NCI-H748 treated with DMSO at 0.1 percent for 48 hours (cell line): ENCODE measurements at places on chromosomes 4 and X.

- DNase-seq: no peak
Measured at GRCh38 chr4:152114562-152114961, 353.8 kb upstream of the GATB start.

DNA sequence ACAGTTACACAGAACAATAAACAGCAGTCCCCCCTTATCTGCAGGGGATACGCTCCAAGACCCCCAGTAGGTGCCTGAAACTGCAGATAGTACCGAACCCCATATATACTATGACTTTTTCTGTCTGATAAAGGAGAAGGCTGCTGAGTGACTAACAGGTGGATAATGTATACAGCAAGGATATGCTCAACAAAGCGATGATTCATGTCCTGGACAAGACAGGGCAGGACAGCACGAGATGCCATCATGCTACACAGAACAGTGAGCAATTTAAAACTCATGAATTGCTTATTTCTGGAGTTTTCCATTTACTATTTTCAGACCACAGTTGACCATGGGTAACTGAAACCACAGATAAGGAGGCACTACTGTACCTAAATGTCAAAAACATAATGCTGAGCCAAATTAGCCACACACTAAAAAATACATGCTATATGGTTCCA, 76.1 kb downstream of the MANBA start:
- no peak for DNase-seq

GRCh38 chr4:125750828-125751466, 436.2 kb downstream of the FAT4 start:
- DNase-seq: no peak

DNA sequence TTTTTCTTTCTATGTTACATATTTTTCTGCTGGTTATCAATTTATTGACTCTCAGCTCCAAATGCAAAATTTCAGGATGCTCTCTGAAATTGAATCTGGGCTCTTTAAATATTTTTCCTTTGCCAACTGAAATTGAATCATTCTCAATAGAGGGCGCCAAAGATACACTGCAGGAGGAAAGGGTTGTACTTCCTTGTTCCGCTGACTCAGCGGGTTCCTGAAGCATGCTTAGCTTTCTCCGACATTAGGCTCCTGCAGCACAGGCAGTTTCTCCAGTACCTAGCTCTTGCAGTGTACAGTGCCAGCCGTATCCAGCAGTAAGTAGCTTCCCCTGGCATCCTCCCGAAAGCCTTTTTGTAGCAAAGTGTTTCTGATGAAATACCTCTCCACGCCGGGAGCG, 28.8 kb upstream of the CFAP47 start:
- DNase-seq: peak; percentile 32

- DNase-seq: no peak
Measured at GRCh38 chr4:36676139-36677050, 395.0 kb downstream of the DTHD1 start.

DNA sequence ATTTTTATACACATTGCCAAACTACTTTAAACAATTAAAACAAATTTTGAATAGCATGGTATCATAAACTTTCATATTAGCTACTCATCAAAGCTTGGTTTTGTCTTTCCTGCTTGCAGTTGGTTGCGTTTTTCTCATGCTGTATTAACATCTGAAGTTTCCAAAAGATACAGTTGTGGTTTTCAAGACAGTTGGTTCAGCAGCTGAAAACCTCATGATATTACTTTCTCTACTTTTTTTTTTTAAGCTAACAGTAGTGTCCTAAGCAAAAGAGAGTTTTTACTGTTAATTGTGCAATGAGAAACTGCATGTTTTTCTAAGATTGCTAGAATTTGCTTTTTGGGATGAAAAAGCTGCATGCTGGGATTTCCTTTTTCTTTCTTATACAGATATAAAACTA, 15.2 kb downstream of the RUFY3 start:
- DNase-seq: no peak

DNA sequence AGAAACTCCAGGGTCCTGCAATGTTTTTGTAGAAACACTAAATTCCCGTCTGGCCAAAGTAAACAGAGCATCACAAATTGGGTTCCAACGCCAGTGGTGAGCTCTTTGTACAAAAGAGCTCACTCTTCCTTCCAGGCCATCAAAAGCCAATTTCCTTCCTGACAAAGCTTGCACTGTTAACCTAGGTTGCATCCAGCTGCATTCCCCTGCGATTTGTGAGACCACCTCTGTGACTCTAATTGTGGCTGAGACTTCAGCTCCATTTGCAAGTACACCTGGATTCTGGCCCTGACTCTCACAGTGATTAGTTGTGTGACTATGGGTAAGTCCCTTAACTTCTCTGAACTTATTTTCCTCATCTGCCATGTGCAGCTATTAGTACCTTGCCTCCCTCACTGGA, 212.5 kb upstream of the CXorf66 start:
- DNase-seq: no peak

DNA sequence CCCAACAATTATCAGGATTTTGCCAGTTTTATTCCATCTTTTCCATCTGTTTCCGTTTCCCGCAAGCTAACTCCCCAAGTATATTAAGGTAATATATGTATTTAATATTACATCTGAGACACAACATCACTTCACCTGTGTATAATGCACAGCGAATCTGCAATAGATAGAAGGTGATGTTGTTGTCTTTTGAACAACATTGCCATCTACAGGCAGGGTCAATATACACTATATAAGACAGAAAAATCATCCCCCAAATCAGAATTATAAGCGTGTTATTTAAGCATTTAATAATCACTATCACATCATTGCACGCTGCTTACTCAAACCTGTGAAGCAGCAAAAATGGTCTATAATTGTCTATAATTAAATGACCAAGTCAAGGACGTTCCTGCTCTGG, 1115.5 kb downstream of the NLGN4X start:
- DNase-seq: peak; percentile 6

DNA sequence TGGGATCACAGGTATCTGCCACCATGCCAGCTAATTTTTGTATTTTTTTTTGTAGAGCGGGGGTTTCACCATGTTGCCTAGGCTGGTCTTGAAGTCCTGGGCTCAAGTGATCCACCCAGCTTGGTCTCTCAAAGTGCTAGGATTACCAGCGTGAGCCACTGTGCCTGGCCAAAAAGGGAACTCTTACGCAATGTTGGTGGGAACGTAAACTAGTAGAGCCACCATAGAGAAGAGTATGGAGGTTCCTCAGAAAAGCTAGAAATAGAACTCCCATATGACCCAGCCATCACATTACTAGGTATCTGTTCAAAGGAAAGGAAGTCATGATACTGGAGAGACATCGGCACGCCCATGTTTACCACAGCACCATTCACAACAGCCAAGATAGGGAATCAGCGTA, 85.9 kb downstream of the PRKX start:
- DNase-seq: no peak

GRCh38 chrX:129654652-129655546, at the start of gene APLN:
Gene APLN (minus strand): TSS chrX:129654956. CDS start chrX:129654630, 326 bp downstream.
- DNase-seq: peak; percentile 34

GRCh38 chr4:32986236-32986635, 2266.1 kb downstream of the PCDH7 start:
- DNase-seq: no peak

DNA sequence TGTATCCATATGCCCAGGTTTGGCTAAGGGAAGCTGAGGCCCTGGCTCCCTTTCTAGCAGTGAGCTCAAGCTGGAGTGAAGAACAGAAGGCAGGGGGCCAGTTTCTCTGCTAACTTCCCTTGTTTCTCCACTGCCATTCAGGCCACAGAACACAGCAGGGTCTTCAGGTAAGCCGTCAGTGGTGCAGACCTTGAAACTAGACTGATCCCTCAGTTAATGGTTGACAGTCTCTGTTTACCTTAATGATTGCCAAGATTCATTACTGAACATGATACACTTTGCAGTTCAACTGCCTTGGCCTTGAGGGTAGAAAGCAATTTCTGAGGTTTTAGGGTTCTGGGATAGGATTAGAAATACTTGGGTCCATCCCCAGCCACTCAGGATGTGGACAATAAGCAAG, 8.9 kb upstream of the GJB1 start:
- DNase-seq: no peak

- no peak for DNase-seq
Measured at GRCh38 chr4:64000241-64000640, 409.0 kb downstream of the TECRL start.

DNA sequence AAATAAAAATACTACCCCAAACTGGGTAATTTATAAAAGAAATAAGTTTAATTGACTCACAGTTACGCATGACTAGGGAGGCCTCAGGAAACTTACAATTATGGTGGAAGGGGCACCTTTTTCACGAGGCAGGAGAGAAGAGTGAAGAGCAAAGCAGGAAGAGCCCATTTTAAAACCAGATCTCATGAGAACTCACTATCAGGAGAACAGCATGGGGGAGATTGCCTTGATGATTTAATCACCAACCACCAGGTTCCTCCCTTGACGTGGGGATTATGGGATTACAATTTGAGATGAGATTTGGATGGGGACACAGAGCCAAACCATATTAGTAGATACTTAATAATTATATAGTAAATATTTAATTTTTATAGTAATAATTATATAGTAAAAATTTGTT, 10.1 kb downstream of the CISD2 start:
- DNase-seq: no peak

DNA sequence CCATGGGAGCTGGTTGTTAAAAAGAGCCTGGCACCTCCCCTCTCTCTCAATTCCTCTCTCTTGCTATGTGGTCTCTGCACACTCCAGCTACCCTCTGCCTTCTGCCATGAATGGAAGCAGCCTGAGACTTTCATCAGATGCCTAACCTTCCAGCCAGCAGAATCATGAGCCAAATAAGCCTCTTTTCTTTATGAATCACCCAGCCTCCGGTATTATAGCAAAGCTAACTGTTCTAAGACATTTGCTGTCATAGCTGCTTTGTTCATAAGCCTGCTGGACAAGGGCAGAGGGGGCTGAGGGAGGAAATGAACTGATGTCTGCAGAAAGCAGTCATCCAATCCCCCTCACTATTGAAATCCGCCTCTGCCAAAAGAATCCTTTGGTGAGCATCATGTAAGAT, 196.7 kb downstream of the ZNF330 start:
- no peak for DNase-seq

GRCh38 chr4:4614925-4615678, 73.3 kb upstream of the STX18 start:
- DNase-seq: no peak

GRCh38 chr4:31929676-31930345, 1209.6 kb downstream of the PCDH7 start:
- DNase-seq: no peak

- no peak for DNase-seq
Measured at GRCh38 chrX:26851981-26852380, 611.2 kb downstream of the PPP4R3C start.

DNA sequence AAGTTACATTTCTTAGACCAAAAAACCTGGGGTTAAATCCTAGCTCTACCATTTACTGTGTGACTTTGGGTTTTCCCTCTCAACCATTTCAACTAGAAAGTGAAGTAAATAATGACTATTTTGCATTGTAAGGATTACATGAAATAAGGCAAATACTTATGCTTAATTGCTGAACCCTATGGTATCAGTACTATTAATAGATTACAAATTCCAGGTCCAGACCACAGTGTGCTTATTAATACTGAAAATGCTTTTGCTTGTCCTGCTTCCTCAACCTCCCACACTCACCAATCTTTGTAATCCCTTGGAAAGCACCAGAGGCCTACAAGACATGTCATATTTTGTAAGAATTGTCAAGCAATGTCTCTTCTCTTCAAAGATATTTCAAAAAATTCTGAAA, 456.5 kb downstream of the SPOCK3 start:
- DNase-seq: no peak

DNA sequence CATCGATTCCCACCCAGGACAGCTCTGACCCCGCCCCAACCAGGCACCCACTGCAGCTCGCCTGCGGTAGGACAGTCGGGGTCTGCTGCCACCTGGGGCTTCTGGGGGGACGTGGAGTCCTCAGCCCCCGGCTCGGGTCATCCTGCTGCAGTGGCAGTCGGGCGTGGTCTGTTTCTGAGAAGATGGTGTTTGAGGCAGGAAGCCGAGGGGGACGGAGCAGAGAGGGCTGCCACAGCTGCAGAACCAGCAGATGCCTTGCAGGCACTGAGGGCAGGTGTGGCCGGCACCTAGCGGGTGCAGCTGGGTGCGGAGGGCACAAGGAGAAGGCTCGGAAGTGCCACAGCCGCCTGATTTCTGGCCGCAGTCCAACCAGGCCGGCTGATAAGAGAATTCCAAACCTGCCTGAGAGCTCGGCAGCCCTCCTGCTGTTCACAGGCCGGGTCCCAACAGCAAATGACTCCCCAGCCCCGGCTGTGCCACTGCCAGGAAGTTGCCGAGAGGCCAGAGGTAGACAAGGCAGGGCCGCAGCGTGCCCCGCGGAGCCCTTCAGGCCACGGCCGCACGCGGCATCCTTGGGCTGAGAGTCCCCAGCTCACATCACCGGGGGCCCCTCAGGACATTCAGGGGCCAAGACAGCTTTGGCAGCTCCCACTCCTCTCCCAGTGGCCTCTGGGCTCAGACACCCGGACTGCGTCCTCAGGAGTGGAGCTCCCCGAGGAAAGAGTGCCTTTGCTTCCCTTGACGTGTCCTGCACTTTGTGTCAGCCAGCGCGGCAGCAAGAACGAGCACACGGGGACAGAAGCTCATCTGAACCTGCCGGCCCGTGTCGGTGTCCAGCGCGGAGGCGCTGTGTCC, 9.4 kb upstream of the CPLX1 start:
- DNase-seq: no peak

DNA sequence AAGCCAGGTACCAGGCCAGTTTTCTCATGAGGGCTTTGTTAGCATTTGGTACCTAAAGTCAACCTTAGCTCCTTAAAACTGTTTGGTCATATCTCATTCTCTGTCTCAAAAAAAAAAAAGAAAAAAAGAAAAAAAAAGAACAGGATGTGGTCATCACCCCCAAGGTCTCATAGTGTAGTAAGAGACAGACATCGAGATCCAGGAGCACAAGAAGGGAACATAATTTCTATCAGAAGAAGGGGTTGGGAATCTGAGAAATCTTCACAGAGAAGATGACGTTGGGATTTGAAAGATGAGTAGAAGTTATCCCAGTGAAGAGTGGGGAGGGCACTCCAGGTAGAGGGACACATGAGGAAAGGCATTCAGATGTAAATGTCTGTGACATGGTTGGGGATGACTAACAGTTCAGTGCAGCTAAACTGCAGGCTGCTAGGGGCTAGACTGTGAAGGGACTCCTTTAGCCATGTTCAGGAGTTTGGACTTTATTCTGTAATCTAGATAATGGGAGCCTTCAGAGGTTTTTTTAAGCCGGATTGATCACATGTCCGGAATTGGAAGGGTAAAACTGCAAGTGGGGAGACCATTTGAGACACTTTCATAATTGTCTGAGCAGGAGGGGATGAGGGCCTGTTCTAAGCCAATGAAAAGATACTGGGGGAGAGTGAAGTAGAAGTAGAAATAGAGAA, 26.9 kb upstream of the GJB1 start:
- no peak for DNase-seq
